Astrocyte of the hippocampus (primary cell): ENCODE measurements at places on chromosomes 4 and X.

GRCh38 chr4:137676357-137676998 is 144.2 kb upstream of the PCDH18 start:
- DNase-seq: no peak

DNA sequence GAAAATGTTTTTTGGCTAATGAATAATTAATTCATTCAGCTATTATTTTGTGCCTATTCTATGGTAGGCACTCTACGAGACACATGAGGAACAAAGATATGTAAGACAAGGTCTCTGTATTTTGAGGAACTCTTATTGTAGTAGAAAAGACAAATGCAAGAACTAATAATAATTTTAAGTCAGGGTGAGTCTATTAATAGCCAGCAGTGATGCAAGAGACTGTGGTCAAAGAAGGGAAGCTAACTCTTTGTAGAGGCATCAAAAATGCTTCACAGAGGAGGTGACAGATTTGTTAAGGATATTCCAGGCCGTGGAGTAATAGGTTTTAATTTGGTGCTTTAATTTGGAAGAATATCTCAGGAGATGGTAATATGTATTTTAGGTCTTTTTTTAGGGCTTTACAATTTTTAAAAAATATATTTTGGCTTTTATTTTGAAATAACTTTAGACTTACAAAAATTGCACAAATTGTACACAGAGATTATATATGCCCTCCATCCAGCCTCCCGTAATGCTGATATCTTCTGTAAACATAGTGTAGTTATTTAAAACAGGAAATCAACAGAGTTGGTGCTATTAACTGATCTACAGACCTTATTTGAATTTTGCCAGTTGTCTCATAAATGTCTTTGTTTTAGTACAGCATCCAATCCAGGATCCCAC is 48.1 kb downstream of the DCLK2 start:
- peak; percentile 48 for DNase-seq

- no peak for DNase-seq
Measured at GRCh38 chr4:99749445-99750391, 66.9 kb upstream of the DAPP1 start.

DNA sequence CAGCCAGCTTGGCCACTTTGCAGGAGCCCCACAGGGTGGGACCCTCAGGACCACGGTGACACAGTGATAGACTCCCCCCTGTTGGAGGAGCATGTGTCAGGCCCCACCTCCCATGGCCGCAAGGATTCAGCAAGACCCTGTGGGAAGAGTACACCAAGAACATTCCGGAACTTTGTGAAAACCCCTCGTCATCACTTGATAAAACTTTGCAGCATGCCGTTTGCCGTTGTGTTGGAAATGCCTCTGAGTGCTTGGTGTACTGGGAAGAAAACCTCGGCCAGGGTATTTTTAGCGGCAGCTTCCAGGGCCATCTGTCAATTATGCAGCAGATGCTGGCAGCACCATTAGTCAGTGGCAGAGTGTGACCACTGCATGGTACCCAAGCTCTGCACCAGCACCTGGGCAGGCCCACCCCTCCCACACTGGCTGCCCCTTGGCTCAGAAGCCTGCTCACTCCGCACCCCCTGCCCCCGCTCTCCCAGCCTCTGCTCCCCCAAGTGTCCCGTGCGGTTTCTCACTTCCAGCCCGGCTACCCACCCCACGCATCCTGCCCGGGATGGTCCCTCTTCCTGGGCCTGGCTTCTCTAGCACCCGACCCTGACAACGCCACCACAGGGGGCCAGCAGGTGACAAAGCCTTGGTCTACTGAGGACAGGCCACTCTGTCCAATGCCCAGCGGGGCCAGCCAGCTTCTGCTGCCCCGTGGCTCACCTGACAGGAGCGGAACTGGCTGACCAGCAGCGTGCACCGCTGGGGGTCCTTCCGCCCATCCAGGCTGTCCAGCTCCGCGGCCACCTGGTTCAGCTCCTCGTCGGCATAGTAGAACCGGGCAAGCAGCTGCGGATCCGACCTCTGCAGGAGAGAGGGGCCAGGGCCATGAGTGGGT is 65.0 kb downstream of the ZFYVE28 start:
- peak; percentile 21 for DNase-seq

- DNase-seq: no peak
Measured at GRCh38 chr4:7338876-7339623, 95.7 kb downstream of the PSAPL1 start.

DNA sequence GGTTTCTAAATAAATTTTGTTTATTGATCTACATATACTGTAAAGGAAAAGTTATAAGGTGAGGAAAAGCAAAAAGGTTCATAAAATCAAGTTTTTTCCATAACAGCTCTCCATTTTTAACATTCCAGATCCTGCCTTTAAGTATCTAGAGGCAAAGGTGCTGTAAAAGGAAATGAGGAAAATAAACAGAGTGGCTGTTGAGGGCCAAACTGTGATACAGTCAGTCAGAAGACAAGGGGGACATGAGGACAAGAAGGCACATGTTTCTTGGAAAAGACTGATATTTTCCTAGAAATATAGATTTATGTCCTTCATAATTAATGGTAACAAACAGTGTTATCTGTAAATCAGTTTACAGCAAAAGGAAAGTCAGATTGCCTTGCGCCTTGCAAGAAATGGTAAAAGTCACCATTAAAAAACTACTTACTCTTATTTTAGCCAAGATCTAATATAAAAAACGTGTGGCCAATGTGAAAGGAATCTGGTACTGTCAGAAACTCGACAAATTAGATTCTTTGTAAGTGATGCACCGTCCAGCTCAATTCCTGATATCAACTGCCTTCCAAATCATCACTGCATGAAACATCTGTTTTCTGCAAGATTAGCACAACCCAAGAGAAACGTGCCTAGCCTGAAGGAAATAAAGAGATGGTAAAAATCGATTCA is 34.0 kb upstream of the VEGFD start:
- no peak for DNase-seq

- no peak for DNase-seq
Measured at GRCh38 chrX:93420525-93421082, 252.8 kb downstream of the NAP1L3 start.

GRCh38 chrX:104135677-104136076 is 21.1 kb downstream of the SLC25A53 start:
- DNase-seq: no peak

DNA sequence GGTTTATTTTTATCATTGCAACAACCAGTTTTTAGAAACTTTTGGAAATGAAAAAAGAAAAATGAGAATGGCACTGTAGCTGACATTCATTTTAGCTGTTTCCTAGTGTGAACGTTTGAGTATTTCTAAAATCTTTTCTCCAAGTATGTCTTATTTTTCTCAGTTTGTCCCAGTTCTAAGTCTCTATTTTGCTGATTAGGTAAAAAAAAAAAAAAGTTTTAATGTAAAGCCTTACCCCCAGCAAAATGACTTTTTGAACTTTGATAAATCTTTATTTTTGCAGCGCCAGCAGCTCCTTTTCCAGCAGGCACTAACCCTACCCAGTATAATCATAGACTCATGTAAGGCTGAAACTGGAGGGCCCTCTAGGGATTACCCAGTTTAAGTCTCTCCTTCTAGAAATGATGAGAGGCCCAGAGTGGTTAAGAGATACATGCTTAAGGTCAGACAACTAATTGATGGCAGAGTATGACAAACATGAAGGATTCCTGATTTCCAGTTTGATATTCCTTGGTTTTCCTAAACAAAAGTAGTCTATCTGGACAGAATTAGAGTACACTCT is 84.3 kb upstream of the SLC4A4 start:
- DNase-seq: no peak

DNA sequence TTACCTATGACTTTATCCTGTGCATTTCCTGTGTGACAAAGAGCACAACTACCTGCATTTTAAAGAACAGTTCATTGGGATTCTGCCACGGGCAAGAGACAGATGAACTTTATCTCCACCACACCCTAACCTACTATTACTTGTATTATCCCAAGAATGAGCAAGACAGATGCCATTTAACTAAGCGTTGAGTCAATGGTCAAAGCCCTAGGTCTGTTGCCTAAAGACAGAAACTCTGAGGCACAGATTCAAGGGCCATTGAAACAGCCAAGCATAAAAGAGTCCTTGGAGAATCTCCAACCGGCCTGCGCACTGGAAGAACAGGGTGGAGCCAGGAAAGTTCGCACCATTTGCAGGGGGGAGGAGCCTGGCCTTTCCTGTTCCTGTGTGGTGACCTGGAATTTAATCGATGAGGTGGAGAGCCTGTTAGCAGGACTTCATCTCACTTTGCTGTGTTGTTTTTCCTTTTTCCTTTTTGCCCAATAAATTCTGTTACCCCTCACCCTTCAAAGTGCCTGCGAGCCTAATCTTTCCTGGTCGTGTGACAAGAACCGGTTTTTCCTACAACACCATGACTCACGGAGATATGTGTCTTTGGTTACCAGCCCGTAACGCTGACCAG is 146.4 kb upstream of the DIAPH2 start:
- no peak for DNase-seq

DNA sequence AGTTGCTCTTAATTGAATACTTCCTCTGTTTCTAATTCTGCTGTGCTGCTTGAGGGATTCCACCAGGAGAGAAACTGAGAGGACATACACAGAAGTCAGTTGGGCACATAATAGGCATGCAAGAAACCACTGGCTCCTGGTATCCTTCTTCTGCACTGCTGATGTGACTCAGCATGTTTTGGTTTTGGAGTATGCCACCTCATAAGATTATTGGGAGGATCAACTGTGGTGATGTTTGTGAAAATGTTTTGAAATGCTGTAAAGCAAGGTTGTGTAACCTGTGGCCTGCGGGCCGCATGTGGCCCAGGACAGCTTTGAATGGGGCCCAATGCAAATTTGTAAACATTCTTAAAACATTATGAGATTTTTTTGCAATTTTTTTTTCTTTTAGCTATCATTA is 119.6 kb downstream of the GATB start:
- peak; percentile 60 for DNase-seq

DNA sequence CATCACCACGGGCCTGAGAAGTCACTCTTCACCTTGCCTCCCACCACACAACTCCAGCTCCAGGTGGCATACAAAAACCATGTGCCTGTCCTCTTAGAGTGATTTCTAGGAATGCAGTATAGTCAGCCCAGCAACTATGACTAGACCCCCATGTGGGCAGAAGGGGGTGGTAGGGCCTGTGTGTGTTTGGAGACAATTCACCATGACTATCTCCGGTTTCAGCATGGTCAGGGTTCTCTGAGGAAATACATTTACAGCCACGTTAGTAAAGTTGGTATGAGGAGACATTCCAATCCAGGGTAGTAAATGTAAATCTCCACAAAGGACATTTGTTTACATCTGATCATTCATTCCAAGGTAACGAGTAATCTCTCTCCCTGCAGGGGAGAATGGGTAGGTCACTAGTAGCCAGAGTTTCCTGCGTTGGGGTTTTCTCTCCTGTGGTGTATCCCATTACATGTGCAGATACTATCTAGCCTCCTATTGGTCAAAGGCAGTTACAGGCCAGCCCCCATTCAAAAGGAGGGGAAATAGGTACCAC is 4.2 kb upstream of the MTMR1 start:
- peak; percentile 82 for DNase-seq

DNA sequence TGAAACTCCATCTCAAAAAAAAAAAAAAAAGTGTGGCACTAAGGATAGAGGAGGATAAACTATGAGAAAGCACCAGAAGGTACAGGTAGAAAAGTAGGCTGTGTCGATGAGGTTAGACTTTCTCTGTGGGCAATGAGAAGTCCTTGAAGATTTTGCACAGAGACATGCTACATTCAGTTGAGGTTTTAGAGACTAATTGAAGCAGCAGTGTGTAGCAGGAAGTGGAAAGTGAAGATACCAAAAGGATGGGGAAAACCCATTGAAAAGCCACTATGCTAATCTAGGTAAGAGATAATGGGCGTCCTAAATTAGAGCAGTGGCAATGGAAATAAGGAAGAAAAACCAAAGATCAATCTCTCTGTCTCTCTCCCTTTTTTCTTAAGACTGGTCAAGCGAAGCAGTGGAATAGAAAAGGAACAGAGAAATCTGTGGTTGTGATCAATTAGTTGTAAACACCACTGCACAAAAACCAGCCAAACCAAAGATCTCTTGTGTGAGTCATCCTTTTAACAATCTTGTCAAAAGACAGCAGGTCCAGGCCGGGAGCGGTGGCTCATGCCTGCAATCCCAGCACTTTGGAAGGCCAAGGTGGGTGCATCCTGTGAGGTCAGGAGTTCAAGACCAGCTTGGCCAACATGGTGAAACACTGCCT is 3.5 kb downstream of the SPINK2 start:
- peak; percentile 48 for DNase-seq

DNA sequence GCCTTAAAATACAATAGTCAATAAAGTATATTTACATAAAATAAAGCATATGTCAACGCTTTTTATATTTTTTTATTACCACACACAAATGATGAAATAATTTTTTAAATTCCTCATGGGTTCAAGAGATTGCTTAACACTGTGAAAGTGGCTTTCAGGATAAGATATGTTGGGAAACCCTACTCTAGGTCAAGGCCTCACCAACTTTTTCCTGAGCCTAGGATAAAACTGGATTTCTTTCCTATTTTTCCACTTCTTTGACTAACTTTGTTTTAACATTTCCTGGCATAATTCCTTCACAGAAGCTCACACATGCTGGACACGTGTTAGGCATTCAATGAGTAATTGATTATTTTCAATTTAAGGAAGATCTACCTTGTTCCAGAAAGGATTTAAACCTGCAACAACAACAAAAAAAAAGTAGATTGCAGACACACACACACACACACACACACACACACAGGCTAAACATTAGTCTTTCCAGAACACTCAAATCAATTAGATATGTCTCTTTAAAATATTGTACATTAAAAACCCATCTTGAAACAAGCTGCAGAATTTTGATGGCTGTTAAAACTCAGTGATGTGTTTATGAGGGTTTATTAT is 9.1 kb downstream of the KLB start:
- no peak for DNase-seq

DNA sequence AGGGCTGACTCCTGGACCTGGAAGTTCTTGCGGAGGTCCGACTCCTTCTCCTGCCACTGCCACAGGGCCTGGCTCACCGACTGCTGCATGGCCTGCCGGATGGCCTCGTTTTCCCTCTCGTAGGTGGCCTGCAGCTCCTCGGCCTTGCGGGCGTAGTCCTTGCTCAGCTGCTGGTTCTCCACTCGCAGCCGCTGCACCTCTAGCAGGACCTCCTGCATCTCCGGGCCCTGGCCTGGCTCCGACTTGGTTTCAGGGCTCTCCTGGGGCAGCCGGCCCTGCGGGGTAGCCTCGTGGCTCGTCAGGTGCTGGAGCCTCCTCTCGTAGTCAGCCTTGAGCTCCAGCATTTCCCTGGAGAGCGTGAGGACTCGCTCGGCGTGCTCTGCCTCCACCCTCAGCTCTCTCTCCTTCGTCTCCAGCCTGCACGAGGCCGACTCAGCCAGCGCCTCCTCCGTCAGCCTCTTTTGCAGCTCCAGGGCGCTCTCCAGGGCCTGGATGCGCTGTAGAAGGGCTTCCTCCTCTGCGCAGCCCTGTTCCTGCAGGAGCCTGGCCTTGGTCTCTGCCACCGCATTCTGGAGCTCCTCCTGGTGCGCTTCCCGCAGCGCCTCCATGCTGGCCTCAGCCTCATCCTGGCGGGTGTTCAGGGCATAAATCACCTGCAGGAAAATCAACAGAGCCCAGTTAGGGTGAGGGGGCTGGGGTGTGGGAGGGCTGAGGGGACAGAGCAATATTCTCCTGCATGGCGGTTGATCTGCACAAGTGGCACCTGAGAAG is 72.2 kb downstream of the FAM184B start:
- no peak for DNase-seq

GRCh38 chrX:108224218-108224617 is 132.6 kb downstream of the ATG4A start:
- DNase-seq: peak; percentile 23

- no peak for DNase-seq
Measured at GRCh38 chrX:52363247-52363883, 5.5 kb upstream of the XAGE2 start.
